ENCODE measurements at places on chromosomes 3 and 15.

DNA sequence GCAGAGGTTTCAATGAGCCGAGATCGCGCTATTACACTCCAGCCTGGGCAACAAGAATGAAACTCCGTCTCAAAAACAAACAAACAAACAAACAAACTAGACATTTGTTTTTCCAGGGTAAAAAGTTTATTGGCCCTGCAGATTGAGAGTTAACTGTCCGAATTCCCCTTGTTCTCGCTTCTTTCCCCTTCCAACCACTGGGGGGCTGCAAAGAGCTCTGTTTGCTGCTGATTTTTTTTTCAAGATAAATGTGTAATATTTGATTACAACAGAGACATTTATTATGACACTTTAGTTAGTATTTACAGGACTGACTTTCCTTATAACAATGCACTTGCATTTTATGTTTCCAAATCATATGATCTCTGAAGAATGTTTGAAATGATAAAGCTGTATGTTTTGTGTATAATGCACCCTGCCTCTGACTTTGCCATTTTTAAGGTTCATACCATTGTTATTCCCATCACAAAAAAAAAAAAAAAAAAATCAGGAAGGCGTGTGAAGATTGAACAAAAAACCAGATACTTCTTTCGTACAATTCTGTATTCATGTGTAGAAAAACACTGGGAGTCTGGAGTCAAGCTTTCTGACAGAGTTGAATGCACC lies 2.8 kb downstream of the CLSTN2 start:
- peaks cover 20% of the 10 kb centered on the region for H3K4me1 ChIP-seq
- H3K4me3 ChIP-seq, result no peak overlapping the region
- H3K27ac ChIP-seq, result no peak overlapping the region
- H3K27me3 ChIP-seq, result peaks cover 12% of the 10 kb centered on the region
- no peaks in the 10 kb centered on the region for H3K36me3 ChIP-seq

- no peak for DNase-seq
- H3K4me3 ChIP-seq, result no peak overlapping the region
- H3K36me3 ChIP-seq, result peaks cover 11% of the 10 kb centered on the region
- H3K4me1 ChIP-seq, result peaks cover 37% of the 10 kb centered on the region
Measured at GRCh38 chr15:31367021-31367729, 40.5 kb downstream of the KLF13 start.

- DNase-seq, result no peak
- no peaks in the 10 kb centered on the region for H3K27me3 ChIP-seq
- no peaks in the 10 kb centered on the region for H3K4me1 ChIP-seq
- H3K4me3 ChIP-seq, result no peak overlapping the region
- H3K36me3 ChIP-seq, result no peaks in the 10 kb centered on the region
Measured at GRCh38 chr15:55789066-55789660, 46.2 kb upstream of the PRTG start.

- no peak for DNase-seq
- H3K4me1 ChIP-seq, result no peaks in the 10 kb centered on the region
- H3K27ac ChIP-seq, result no peak overlapping the region
- H3K4me3 ChIP-seq, result no peak overlapping the region
- H3K27me3 ChIP-seq, result no peaks in the 10 kb centered on the region
Measured at GRCh38 chr3:37309921-37310665, 135.7 kb upstream of the LRRFIP2 start.

DNA sequence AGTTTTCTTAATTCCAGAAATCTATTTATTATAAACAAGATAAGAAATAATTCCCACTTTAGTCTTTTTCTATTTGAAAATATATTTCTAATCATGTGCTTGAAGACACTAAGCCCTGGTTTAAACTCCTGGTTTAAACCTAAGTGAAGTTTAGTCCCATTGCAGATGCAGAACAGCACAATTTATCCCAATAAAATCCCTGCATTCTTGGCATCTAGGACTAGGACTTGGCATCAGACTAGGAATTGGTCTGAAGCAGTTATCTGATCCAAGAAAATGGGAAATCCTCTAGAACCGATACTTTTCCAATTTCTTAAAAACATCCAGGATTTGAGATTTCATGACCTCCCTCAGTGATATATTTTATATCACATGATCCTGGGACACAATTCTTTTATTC lies 168.8 kb upstream of the VEPH1 start:
- H3K4me3 ChIP-seq, result no peak overlapping the region
- no peaks in the 10 kb centered on the region for H3K27me3 ChIP-seq
- no peaks in the 10 kb centered on the region for H3K36me3 ChIP-seq

GRCh38 chr15:62790546-62790945 lies 252.0 kb upstream of the TPM1 start:
- no peak overlapping the region for H3K4me3 ChIP-seq
- no peak for DNase-seq
- no peaks in the 10 kb centered on the region for H3K27me3 ChIP-seq
- H3K36me3 ChIP-seq, result peaks cover 8% of the 10 kb centered on the region
- H3K4me1 ChIP-seq, result peaks cover 34% of the 10 kb centered on the region

GRCh38 chr15:74799856-74800558 lies 12.6 kb upstream of the LMAN1L start:
- no peaks in the 10 kb centered on the region for H3K27me3 ChIP-seq
- peaks cover 68% of the 10 kb centered on the region for H3K36me3 ChIP-seq
- H3K27ac ChIP-seq, result no peak overlapping the region
- H3K4me1 ChIP-seq, result peaks cover 7% of the 10 kb centered on the region
- peak; percentile 53 for DNase-seq
- H3K4me3 ChIP-seq, result no peak overlapping the region

GRCh38 chr3:190038050-190038933 lies 82.4 kb downstream of the P3H2 start:
- H3K4me3 ChIP-seq, result no peak overlapping the region
- no peak overlapping the region for H3K27ac ChIP-seq
- H3K27me3 ChIP-seq, result no peaks in the 10 kb centered on the region
- DNase-seq, result no peak
- H3K4me1 ChIP-seq, result no peaks in the 10 kb centered on the region
- no peaks in the 10 kb centered on the region for H3K36me3 ChIP-seq

GRCh38 chr3:19901918-19902317 lies 32.1 kb downstream of the EFHB start:
- no peak for DNase-seq
- H3K4me3 ChIP-seq, result no peak overlapping the region
- no peaks in the 10 kb centered on the region for H3K36me3 ChIP-seq

GRCh38 chr15:60534546-60534945 lies 55.6 kb upstream of the ICE2 start:
- H3K36me3 ChIP-seq, result no peaks in the 10 kb centered on the region
- H3K27me3 ChIP-seq, result no peaks in the 10 kb centered on the region

DNA sequence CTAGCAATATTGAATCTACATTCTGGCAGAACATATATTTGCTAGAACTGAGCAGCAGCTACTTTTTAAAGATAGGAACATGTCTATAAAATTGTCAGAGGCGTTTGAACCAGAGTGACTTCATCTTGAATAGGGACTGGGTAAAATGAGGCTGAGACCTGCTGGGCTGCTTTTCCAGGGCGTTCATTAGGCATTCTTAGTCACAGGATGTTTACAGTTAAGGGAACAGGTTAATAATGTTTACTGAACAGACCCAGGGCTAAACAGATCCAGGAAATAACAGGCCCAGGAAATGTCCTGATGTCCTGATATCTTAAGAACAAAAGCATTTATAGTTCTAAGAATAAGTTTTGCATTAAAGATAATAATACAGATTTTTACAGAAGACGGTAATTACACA lies 34.5 kb upstream of the B3GALNT1 start:
- no peak overlapping the region for H3K4me3 ChIP-seq
- H3K4me1 ChIP-seq, result no peaks in the 10 kb centered on the region
- no peaks in the 10 kb centered on the region for H3K27me3 ChIP-seq
- no peak overlapping the region for H3K27ac ChIP-seq
- H3K36me3 ChIP-seq, result no peaks in the 10 kb centered on the region

GRCh38 chr15:48040166-48040817 lies 80.5 kb upstream of the SLC24A5 start:
- no peak overlapping the region for H3K27ac ChIP-seq
- H3K36me3 ChIP-seq, result no peaks in the 10 kb centered on the region
- no peak for DNase-seq
- H3K4me1 ChIP-seq, result no peaks in the 10 kb centered on the region

- no peak overlapping the region for H3K27ac ChIP-seq
- no peaks in the 10 kb centered on the region for H3K4me1 ChIP-seq
- no peaks in the 10 kb centered on the region for H3K27me3 ChIP-seq
- H3K4me3 ChIP-seq, result no peak overlapping the region
- DNase-seq, result no peak
Measured at GRCh38 chr3:188316021-188316722, 162.2 kb downstream of the LPP start.

DNA sequence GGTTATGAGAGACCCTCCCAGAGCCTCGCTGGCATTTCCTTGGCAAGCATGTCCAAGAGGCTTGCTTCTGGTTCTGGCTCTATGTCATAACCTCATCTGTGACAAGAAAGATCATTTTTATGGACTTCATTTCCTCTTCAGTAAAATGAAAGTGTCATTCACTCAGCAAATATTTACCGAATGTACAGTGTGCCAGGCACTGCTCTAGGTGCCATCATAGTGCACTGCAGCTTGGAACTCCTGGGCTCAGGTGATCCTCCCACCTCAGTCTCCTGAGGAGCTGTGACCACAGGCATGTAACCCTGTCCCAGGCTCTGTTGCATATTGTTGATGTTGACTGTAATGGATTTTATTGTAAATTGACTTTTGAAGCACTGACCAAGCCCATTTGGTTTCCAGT lies 18.7 kb upstream of the ITPKA start:
- no peak for DNase-seq
- H3K4me1 ChIP-seq, result no peaks in the 10 kb centered on the region
- no peak overlapping the region for H3K27ac ChIP-seq
- peaks cover 83% of the 10 kb centered on the region for H3K36me3 ChIP-seq

DNA sequence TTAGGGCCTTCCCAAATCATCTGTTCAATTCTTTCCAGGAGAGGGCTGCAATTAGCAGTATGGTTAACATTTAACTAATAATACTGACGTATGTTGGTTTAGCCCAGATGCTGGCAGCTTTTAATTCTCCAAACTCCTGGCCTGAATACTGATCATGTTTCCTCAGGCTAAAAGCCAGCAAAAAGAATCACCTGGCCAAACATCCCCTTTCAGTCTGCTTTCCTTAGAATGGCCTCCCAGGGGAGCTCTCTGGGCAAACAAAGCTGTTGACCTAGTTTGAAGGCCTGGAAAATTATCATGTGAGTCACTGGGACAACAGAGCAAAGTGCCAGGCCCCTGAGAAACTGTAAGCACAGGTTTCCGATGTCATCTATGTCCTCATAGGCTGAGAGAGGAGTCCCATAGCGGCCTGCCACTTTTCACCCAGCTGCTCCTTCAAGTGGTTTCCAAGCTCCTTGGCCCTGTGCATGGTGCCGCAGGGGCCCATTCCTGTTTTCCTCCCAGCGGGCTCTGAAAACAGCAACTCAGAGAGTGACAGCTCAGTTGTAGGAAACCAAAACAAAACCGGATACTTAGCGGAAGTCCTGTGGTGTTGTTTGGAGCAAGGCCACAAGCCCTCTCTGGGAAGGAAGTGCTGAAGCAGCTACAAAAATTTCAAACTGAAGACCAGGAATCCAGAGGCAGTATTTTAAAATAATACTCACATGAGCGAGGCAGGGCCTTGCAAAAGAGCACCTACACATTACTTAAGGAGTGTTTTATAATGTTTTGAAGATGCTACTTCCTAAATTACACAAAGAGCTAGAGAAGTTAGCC lies 36.5 kb upstream of the RAB11A start:
- peak overlapping the region; percentile 88 for H3K27ac ChIP-seq
- H3K27me3 ChIP-seq, result no peaks in the 10 kb centered on the region
- H3K4me1 ChIP-seq, result peaks cover 19% of the 10 kb centered on the region

- peaks cover 3% of the 10 kb centered on the region for H3K4me1 ChIP-seq
- DNase-seq, result peak; percentile 44
- peak overlapping the region; percentile 74 for H3K27ac ChIP-seq
- peak overlapping the region; percentile 1 for H3K4me3 ChIP-seq
Measured at GRCh38 chr3:182567700-182568099, 225.6 kb upstream of the ATP11B start.

DNA sequence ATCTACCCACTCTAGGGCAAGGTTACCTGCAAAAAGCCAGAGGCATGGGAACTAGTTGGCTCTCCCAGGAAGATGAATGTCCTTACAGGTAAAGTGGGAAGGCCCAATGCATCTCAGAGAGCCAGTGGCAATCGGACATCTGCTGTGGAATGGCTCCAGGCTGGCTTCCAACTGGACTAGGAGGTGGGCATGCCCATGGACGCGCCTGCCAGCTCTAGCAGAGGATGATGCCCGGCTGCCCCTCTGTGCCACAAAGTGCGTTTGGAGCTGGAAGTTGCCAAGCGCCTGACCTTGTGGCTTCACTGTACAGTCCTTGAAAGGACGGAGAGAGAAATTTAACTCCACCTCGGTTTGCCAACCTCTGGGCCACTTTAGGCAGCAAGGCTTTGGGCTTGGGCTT lies 84.4 kb downstream of the NR2F2 start:
- H3K27me3 ChIP-seq, result peaks cover 100% of the 10 kb centered on the region
- no peak for DNase-seq
- H3K27ac ChIP-seq, result no peak overlapping the region
- peaks cover 16% of the 10 kb centered on the region for H3K4me1 ChIP-seq

DNA sequence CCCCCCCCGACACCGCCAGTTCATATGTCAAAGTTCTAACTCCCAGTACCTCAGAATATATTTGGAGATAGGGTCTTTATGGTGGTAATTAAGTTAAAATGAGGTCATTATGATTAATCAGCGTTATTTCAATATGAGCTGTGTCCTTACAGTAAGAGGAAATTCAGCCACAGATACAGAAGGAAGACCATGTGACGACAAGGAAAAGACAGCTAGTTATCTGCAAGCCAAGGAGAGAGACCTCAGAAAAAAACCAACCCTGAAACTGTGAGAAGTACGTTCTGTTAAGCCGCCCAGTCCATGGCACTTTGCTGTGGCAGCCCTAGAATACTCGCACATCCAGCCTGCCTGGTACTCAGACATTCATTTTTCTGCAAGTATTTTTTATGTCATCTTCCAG lies 62.3 kb upstream of the ARL8B start:
- no peak overlapping the region for H3K4me3 ChIP-seq
- peaks cover 4% of the 10 kb centered on the region for H3K4me1 ChIP-seq
- no peaks in the 10 kb centered on the region for H3K36me3 ChIP-seq
- no peaks in the 10 kb centered on the region for H3K27me3 ChIP-seq
- no peak overlapping the region for H3K27ac ChIP-seq
- no peak for DNase-seq

DNA sequence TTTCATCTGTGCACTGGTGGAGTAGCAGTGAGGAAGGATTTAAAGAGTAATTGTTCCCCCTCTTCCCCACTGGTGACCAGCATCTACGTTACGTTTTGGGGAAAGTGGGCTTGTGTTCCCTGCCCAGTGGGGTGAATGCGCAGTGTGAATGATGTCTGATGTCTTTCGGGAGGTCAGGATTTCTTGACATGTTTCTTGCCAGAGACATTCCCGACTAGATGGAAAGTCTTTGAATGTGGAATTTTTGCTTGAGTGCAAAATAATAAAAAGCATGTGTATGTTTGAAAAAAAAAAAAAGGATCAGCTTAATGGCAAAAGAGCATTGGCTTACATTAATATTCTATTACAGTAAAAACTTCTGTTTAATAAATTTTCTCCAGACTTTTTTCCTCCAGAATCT lies 632.2 kb downstream of the FOXP1 start:
- H3K4me1 ChIP-seq, result no peaks in the 10 kb centered on the region
- H3K4me3 ChIP-seq, result no peak overlapping the region
- no peak for DNase-seq
- no peak overlapping the region for H3K27ac ChIP-seq
- H3K36me3 ChIP-seq, result no peaks in the 10 kb centered on the region
- no peaks in the 10 kb centered on the region for H3K27me3 ChIP-seq

Measured in spinal cord (tissue), 10 donors.